ENCODE measurements at places on chromosomes 12 and 14.

- DNase-seq, result no peak
Measured at GRCh38 chr12:111764120-111764821, 2.5 kb upstream of the ALDH2 start.

GRCh38 chr14:87656315-87656714 lies 336.7 kb downstream of the GALC start:
- DNase-seq, result no peak

DNA sequence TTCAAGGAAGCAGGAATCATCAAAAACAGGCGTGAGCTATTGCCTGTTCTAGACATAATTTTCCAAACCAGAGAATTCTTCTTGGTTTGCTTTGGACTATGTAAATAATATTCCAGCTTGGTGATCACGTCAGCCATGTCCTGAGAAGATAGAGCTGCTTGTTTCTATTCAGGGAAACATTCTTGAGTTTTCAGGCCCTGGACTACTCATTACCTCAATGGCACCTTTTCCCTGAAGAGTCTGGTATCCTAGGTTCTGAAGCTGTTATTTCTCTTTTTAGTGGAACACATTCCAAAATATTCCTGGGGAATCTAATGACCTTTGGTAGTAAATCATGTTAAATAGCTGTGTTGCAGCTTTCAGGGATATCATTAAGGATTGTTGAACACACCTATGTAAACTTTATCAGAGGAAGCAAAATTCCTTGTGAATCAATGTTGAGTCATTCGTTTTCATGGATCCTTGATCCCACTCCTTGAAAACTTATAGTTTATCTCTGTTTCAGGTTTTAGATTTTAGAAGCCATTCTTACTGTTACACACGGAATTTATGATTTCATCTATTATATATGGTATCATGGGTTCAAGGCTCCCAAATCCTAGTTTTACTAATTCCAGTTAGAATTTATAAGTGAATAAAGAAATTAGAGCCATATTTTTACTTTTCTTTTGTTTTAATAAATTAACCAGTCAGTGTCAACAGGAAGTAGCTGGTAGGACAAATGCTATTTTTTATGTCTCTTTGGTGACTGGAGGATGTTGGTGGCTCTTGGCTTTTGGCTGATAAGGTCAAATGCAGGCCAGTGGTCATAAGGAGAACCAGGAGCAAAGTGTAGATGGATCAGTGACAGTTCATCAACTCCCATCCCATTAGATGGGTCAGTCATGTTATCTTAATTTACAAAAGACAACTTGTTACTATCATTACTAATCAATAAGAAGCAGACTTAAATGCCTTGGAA lies 380.1 kb downstream of the ZFP36L1 start:
- no peak for DNase-seq

GRCh38 chr14:54114941-54115340 lies 158.3 kb upstream of the BMP4 start:
- DNase-seq, result no peak

DNA sequence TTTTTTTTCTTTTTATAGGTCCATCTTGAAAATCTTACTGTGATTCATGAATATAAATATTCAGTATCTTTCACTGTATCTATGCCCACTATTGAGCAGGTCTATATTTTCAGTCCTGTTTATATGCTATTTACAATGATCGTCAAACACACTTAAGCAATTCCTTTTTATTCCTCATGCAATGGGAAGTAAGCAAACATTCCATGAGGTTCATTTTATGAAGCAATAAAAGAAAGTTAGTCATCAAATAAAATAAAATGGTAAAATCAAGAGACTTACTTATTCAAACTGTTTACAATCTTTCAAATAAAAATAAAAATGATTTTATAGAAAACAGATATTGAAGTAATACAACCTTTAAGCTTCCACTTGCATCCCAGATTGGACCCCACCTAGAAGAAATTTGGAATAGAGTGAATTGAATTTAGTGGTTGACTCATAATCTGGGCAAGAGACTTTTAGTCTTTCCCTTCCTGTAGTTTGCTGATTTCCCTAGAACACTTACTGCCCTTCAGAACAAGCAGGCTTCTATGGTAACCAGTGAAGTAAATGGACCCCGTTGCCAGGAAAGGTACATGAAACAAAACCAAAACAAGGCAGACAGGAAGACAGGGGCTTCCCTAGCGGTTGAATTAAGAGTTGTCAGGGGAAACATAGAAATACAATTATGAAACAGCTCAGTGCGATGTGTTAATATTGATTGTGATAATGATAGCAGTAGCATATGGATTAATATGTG lies 241.0 kb upstream of the ATP2B1 start:
- no peak for DNase-seq

DNA sequence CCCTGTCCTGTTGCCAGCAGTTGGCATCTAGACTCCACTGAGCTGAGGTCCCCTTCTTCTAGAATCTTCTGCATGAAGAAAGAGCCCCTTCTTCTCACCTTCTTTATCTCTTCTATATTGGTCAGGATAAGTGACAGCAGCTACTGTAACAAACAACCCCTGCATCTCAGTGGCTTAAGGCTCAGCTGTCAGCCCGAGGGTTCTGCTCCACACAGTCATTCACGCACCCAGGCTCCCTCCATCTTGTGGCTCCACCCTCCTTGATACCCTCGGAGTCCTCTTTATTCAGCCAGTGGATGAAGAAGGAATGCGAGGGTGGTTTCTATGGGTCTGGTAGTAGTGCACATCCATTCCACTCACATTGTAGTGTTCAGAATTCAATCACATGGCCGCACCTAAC lies 10.5 kb upstream of the RFLNA start:
- DNase-seq, result no peak

DNA sequence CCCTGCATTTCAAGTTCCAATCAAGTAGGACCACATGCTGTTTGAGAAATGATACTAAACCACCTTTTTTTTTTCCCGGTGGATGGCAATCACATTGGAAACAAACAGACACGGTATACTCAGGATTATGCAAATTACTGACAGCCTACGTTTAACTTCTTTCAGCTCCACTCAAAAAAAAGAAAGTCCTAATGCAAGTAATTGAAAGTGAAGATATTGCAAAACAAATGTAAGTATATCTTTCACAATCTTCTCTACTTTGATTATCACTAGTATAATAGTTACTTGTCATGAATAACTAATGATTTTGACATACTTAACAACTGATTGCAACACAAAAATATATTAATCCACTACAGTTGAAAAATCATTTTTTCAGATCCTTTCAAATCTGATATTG lies 2.6 kb upstream of the OSBPL8 start:
- no peak for DNase-seq
